ENCODE measurements at places on chromosomes 13 and 19.

DNA sequence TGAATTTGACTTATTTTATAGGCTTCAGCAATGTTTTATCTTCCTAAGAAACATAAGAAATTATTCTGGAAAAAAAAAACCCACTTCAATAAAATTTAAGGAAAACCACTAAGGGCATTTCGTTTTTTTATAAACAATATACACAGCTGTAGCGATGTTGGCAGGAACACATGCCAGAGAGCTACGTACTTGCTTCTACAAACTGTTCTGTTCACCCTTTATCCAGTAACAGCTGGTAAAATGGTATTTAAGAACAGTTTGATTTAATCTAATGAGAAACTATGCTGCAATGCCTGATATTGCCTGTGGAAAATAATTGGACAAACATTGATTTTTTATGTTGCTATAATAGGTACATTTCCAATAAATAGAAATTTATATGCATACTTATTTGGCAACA lies 137.2 kb upstream of the DACH1 start:
- no peak for DNase-seq

- no peak for DNase-seq
Observed at GRCh38 chr13:99435116-99435515, 66.2 kb upstream of the TM9SF2 start.

DNA sequence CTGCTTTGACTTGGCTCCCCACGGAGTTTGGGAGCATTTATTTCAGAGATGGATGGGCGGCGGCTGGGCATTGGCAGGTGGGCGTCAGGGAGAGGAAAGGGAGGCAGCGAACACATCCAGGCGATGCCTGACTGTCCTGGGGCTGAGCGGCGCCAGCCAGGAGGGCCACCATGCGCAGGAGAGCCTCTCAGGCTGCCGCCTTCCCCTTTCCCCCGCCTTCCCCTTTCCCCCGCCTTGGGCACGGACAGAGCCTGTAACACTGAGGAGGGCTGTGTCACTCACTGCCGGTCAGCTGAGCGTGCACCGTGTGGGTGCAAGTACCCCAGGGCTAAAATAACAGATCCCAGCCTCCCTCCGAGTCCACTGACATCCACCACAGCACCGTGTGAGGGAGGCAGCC lies 11.4 kb downstream of the MCF2L start:
- DNase-seq, result no peak

GRCh38 chr13:59689057-59689456 lies 474.7 kb downstream of the DIAPH3 start:
- no peak for DNase-seq

GRCh38 chr13:23871616-23872220 lies 17.5 kb downstream of the MIPEP start:
- DNase-seq, result peak; percentile 39

- no peak for DNase-seq
Observed at GRCh38 chr19:35975608-35976214, 19.3 kb upstream of the SDHAF1 start.

DNA sequence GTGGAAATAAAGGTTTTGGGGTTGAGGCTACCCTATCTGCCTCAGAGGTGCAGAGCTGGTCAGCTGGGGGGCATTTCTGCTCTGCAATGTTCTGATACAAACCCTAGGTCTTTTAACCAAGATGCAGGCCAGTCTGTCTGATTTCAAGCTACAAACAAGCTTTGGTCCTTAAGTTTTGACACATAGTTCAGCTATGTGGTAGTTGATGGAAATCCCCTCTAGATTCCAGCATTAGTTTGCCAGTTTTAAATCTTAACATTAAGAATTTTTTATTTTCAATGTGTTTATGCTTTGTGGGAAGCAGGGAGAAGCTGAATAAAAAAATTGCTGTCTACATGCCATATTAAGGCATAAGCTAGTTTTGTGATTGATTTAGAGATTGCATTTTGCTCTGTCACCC lies 225.7 kb downstream of the LMO7 start:
- no peak for DNase-seq

GRCh38 chr13:66430269-66430668 lies 799.9 kb downstream of the PCDH9 start:
- DNase-seq, result no peak

GRCh38 chr19:39568604-39569003 lies 28.6 kb upstream of the EID2 start:
- peak; percentile 27 for DNase-seq

GRCh38 chr13:35598233-35598632 lies 121.7 kb upstream of the MAB21L1 start:
- no peak for DNase-seq

DNA sequence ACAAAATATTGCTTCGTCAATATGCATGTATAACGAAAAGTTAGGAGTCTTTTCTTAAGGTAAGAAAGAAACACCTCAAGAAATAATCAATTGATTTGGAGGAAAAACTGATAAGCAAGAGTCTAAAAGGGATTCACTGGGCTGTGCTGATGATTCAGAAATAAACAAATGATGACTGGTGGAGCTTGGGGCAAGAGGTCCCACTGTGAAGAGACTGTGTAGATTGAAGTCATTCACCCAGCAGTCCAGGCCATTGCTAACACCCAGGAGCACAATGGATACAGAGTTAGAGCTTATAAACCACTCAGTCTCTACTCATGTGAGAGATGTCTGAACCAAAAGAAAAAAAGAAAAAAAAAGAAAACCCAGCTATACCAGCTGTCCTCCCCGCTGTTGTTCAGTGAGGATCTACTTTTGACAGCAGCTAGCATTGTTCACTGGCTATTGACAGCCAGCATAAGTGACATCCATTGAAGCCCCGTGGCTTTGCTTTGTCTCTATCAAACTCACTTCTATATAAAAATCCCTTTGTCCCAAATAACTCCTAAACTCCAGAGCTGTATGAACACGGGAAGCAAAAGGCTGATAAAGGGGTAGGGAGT lies 255.5 kb downstream of the KCTD12 start:
- no peak for DNase-seq

GRCh38 chr13:96771486-96772367 lies 222.5 kb downstream of the OXGR1 start:
- DNase-seq, result no peak

- no peak for DNase-seq
Observed at GRCh38 chr19:39434123-39435076, 1.3 kb downstream of the RPS16 start.

DNA sequence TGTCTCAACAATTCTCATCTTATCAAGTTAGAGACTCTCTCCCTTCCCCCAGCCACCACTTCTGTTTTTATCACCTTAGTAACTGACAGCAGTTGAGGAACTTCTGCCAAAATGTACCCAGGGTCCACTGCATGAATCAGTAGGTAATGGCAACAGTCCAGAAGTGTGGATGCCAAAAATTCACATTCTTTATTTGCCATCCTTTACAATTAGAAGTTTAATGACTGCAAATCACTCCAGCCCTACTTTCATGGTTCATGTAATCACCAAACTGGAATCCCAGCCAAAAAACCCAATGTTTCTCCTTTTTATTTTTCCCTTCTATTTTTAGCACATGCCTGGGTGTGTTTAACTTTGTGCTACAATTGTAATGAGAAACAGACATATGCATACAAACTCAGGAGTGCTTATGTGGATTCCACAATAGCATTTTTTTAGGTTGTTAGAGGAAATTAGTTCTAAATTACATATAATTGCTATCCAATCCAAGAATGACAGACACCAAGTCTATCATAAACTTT lies 243.5 kb downstream of the RGCC start:
- DNase-seq, result no peak

DNA sequence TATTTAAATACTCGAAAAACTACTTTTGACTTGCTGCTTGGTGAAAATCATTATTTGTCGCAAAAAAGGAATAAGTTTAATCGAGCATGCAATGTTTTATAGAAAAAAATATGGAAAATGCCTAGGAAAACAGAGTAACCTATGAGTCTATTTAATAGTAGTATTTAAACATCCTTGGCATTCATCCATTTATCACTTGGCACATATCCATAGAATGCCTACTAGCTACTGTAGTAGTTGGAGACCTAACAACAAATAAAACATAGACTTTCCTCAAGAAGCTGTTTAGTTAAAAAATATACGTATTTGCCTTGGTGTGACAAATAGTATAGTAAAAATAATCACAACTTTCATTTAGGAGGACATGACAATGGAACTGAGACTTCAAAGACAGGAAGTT lies 302.1 kb downstream of the DIAPH3 start:
- DNase-seq, result no peak

- no peak for DNase-seq
Observed at GRCh38 chr13:109447667-109448066, 338.7 kb downstream of the IRS2 start.

GRCh38 chr13:27792393-27793218 lies at the start of gene GSX1:
GSX1 (plus strand) TSS chr13:27792483; CDS start chr13:27792691, 208 bp downstream.
- DNase-seq, result peak; percentile 18

- DNase-seq, result peak; percentile 63
Observed at GRCh38 chr19:18762125-18763023, 28.7 kb downstream of the COMP start.

DNA sequence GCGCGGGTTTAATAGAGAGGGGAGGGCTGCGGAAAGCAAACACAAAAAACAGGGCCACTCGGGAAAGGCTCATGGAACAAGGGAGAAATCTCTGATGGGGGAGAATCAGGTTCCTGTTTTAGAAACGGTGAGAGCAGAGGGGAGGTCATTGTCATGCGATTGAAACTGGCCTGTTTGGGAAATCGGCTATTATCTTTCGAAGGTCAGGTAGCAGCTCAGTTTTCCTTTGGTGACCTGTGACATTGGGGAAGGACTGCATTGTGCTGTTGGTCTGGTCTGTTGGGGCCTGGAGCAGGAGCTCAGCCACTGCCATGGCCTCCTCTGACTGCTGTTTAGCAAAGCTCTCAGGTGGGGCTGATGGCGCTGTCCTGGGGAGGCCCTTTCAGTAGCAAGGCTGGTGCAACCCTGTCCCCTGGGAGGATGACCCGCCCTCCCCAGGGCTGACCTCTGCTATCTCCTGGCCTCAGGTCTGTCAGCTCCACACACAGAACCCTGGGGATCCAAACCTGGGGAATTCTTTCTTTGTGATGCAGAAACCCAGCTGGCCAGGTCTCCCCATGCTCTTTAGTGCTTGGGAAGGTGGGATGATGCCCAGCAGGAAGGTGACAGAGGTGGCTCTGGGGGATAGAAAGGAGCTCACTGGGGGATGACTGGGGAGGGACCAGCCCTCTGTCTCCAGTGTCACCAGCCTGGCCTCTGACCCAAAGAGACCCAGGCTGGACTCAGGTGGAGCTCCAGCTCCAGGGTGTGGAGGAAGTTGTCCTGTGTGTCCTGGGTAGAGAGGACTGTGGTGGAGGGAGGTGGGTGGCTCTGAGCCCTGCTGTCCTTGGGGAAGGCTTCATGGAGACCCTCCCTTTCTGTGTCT lies 21.2 kb upstream of the CD177 start:
- no peak for DNase-seq

DNA sequence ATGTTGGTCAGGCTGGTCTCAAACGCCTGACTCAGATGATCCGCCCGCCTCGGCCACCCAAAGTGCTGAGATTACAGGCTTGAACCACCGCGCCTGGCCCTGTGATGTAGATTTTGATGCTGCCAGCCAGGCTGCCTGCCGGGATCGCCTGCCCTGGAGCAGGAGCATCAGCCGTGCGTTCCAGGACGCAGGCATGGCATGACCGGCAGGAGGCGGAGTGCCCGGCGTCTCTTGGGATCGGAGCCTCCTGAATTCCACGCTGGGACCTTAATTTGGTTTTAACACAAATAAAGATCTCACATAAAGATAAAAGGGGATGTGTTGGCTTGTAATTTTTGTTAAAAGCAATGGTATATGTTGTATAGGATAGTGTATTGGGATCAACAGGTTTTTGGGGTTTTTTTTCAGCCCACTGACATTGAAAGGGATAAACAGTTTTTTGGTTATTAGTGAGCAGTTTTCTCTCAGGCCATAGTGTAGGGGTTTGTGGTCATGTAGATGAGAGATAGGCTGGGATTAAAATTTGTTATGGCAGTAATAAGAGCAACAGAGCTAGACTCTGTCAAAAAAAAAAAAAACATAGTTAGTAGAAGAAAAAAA lies 1406.4 kb downstream of the UQCRFS1 start:
- no peak for DNase-seq

- DNase-seq, result no peak
Observed at GRCh38 chr19:34578173-34578572, 96.6 kb downstream of the WTIP start.

DNA sequence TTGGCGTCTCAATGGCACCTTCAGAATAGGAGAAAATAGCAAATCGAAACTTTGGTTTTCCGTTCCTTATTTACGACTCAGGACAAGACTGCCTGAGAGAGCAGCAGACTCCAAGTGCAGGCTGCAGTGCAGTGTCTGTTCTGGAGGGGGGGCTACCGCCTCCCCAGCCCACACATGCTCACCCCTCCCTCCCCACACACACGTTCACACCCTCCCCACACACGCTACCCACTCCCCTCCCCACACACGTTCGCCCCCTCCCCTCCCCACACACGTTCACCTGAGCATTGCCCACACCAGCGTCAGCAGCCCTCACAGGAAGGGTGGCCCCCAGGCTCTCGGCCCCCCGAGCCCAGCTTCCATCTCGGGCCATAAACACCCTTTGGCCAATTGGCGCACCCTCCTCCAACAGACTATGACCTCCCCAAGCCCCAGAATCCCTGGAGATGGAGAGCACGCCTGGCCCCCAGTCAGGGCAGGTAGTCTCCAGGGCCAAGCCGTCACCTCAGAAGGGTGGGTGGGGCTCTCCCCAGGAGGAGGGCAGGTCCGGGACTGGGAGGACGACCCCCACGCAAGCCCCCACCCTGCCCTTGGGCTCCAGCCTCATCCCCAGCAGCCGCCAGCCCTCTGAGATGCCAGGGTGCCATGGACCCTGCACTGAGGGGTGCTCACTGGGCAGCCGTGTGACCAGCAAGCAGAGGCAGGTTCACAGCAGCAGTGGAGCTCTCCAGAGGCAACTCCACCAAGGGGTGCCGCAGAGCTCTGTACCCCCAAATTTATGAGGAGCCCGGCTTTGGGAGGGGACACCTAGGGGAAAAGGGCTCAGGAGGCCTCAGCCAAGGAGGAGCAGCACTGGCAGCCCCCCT lies 27.5 kb downstream of the RASA3 start:
- DNase-seq, result no peak

DNA sequence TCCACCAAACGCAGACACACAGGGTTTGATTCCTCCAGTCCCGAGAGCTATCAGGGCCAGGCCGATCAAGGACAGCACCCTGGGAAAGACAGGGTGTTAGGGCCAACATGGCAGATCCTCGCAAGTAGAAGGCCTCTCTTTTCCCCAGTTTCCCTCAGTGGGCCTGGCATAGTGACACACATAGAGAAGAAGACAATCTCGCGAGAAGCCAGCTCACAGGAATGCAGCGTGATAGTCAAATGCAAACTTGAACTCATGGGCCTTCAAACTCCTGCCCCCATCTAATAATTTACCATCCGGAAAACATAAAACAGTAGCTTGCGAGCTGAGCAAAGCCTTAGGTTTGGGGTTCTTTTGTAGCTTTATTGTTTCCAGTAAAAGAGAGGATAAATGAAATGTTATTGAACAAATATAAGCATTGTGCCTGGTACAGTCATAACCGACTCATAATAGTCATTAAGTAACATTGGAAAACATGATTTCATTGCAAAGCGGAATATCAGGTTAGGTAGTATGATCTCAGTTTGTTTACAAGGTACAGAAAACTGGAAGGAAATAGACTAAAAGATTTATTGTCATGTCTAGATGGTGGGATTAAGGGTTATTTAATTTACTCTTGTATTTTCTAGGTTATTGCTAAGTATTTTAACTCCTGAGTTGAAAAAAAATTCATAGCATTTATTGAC lies 30.5 kb downstream of the SLC15A1 start:
- no peak for DNase-seq

Measured in HepG2 (cell line).